Left hindlimb (tissue), 1 donor: ENCODE measurements at places on chromosomes 6 and 20.

- peak; percentile 76 for DNase-seq
These were observed 273.9 kb upstream of the TAB2 start for GRCh38 chr6:149043476-149044130.

DNA sequence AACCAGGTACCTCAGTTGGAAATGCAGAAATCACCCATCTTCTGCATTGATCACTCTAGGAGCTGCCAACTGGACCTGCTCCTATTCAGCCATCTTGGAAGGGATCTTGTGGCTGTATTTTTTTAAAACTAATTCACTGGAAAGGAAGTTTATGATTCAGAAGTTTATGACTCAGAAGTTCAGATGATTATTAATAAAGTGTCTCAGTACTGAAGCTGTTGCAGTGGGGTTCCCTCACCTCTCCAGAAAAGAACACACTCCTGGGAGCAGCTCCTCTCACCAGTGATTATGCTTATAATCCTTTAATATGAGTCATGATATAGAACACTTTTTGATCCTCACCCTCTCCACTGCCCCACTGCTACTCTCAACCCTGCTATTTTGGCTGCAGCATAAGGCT lies 291.2 kb upstream of the HS3ST5 start:
- DNase-seq: no peak

DNA sequence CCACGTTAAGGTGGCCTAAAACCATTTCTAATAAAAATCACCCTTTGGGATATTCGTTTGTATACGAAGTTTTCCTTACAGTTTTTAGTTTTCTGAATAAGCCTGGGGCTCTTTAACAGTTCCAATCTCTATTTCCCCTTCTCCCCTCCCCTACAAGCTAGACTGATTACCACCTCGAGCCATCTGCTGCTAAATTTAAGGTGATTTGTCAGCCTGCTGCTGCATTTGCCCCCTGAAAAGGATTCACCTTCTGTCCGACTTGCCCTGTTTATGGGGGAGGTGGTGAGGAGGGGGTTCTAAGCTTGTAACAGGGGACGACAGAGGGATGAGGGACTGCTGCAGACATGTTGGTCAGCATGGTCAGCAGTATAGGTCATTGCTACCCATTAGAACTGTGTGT lies 146.3 kb downstream of the JARID2 start:
- no peak for DNase-seq

GRCh38 chr6:47631269-47631772 lies 67.1 kb upstream of the ADGRF4 start:
- DNase-seq: no peak

DNA sequence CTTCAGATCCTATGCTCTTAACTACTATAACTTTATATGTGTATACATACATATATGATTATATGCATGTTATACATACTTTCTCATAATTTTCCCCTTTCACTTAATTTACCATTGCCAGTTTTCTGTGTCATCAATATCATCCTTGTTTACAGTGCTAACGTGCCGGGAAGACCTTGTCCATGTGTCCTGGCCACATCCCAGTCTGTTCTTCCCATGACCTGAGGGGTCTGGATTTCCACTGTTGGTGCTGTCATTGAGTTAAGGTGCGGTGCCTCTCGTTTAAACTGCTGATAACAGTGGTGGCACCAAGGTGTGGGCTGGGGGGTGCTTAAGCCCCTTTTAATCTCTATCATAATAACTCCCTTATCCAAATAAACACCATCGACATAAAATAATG lies 8.5 kb upstream of the SDCBP2 start:
- no peak for DNase-seq

GRCh38 chr20:44083220-44083933 lies 103.6 kb downstream of the JPH2 start:
- no peak for DNase-seq

DNA sequence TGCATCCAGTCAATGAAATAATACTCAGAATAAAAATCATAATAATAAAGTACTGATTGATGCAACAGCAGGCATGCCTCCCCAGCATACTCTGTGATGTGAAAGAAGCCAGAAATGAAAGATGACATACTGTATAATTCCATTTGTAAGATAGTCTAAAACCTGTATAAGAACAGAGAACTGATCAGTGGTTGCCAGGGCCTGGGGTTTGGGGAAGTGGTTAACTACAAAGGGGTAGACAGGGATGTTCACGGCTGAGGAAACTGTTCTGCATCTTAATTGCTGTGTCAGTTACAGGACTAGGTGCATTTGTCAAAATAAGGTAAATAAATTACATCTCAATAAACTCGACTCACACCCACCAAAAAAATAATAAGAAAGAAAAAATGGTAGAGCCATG lies 81.3 kb upstream of the BMP2 start:
- DNase-seq: no peak

GRCh38 chr6:14711704-14712379 lies 534.0 kb upstream of the JARID2 start:
- no peak for DNase-seq

- no peak for DNase-seq
These were observed 300.5 kb downstream of the PLCB1 start for GRCh38 chr20:8432435-8433148.

GRCh38 chr6:144190080-144190479 lies 39.8 kb downstream of the STX11 start:
- no peak for DNase-seq

DNA sequence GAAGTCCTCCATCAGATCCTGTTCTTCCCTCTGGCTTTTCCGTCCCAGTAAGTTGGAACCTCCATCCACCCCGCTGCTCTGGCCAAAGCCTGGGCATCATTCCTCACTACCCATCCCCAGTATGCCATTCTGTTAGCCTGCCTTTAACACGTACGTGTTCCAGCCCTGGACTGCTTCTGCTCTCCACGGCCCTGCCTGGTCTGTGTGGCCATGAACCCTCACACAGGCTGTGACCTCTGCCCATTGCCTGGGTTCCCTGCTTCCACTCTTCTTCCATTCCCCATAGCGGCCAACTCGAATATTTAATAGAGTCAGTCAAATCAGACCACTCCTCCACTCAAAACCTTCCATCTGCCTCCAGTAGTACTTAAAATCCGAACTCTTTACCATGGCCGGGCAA lies 29.4 kb downstream of the RALGAPA2 start:
- no peak for DNase-seq

- no peak for DNase-seq
These were observed 115.4 kb downstream of the SLX4IP start for GRCh38 chr20:10550204-10551118.

- DNase-seq: no peak
These were observed 19.4 kb upstream of the SLC23A2 start for GRCh38 chr20:5020760-5021159.

DNA sequence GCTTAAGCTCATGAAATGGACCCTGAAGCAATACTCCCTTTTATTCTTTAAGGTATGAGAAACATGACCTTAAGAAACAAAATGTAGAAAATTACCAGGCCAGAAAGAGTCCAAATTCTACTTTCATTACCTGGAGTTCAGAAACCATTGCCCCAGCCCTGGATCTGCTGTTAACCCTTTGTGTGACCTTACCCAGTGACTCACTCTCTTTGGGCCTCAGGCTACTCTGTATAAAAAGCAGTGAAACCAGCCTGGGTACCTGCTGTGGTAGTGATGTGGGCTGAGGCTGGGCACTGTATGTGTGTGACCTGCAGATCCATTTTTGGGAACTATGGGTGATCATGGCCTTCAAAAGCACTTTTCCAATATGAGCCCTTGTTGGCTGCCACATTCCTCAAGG lies 47.2 kb downstream of the SLC9A8 start:
- no peak for DNase-seq

DNA sequence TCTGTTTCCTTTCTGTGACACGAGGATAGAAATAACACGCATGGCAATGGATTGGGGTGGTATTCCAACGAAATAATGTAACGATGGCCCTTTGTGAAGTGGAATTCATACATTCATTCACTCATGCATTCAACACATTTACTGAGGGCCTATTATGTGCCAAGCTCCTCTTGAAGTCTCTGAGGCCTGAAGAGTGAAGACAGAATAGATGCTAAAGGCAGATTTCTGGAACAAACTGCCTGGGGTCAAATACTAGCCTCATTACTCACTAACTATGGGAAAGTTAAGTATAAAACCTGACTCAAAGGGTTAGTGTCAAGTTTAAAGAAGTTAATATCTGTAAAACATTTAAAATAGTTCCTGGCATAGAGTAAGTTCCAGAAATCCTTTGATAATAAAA lies 279.6 kb upstream of the SULF2 start:
- DNase-seq: no peak

- peak; percentile 66 for DNase-seq
These were observed 8.7 kb downstream of the PLCG1 start for GRCh38 chr20:41145821-41146620.

GRCh38 chr6:127841811-127842210 lies 59.0 kb downstream of the THEMIS start:
- no peak for DNase-seq

GRCh38 chr6:165835410-165835851 lies 172.4 kb upstream of the PDE10A start:
- no peak for DNase-seq

- no peak for DNase-seq
These were observed 18.1 kb upstream of the OSER1 start for GRCh38 chr20:44228465-44229258.

- no peak for DNase-seq
These were observed 131.6 kb downstream of the DST start for GRCh38 chr6:56510984-56511531.

DNA sequence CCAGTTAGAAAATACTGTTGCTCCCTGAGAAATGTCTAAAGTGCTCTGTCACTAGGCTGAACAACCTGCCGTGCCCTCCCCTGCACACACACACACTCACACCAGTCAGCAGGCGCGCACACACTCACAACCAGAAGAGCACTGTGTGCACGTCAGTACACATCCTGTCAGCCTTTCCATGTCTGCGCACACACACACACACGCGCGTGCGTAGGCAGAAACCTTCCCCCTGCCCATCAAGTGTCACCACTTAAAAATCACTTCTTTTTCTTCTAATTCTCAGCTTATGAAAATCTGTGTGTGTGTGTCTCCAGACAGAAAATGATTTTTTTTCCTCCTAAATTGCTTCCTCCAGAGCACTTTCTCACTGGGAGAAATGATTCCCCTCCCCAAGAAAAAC lies 100.3 kb downstream of the EDN3 start:
- no peak for DNase-seq

DNA sequence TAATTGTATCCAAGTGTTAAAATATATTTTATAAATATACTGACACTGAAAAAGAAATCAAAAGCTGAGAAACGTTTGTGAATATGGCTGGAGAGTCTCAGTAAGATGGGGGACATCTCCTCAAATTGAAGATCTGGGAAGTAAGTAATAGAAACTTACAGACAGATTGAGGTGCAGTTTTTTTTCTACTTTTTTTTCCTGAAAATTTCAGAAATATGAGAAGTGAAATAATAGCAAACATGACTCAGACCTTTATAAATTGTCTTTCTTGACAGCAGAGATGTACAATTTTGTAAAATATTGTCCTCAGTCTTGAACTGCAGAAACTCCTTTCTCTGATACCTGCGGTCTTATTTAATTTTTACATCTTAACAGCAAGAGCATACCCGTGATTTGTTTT lies 347.1 kb downstream of the UTRN start:
- DNase-seq: no peak

GRCh38 chr20:53408691-53409446 lies 184.8 kb downstream of the ZNF217 start:
- no peak for DNase-seq

- DNase-seq: no peak
These were observed 23.4 kb downstream of the FAM217A start for GRCh38 chr6:4055420-4056041.

- no peak for DNase-seq
These were observed 53.2 kb upstream of the IYD start for GRCh38 chr6:150315626-150316025.

DNA sequence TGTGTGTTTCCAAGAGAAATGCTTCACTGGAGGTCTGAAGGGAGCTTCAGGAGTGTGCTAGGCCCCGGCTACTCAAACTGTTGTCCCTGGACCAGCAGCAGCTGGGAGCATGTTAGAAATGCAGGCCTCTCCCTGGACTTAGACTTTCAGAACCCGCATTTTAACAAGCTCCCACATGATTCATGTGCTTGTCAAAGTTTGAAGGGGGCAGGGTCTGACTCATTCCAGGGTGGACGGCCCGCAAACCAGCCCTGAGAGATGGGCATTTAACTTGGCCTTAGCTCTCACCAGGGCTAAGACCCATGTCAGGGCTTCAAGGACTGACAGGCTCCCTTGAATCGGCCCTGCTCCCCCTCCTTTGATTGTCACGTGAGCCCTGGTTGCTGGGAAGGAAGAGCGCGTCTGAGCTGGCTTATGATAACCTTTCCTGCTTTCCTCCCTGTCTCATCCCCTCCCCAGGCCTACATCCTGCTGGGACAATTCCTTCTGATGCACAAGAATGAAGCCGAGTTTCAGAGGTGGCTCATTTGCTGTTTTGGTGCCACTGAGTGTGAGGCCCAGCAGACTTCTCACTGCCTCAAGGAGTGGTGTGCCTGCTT lies 35.5 kb downstream of the BANF2 start:
- DNase-seq: no peak

- DNase-seq: no peak
These were observed 4.1 kb downstream of the MAP1LC3A start for GRCh38 chr20:34562641-34563040.
